ENCODE measurements at places on chromosomes 4 and X.

- no peak for DNase-seq
Observed at GRCh38 chrX:73213734-73214425, 771 bp downstream of the NAP1L2 start.

DNA sequence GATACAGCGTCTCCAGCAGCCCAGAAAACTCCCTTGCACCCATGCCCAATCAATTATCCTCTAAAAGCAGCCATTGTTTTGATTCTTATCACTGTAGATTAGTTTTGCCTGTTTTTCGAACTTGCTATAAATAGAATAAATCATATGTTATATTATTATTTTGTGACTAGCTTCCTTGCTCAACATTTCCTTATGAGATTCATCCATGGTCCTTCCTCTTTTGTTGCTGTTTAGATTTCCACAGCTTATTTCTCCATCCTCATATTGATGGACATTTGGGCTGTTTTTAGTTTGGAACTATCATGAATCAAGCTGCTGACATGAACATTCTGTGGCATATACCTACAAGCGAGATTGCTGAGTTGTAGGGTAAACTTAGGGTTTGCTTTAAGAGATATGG, 595.3 kb downstream of the BCOR start:
- no peak for DNase-seq

GRCh38 chr4:85406185-85406584, 68.8 kb upstream of the ARHGAP24 start:
- no peak for DNase-seq

DNA sequence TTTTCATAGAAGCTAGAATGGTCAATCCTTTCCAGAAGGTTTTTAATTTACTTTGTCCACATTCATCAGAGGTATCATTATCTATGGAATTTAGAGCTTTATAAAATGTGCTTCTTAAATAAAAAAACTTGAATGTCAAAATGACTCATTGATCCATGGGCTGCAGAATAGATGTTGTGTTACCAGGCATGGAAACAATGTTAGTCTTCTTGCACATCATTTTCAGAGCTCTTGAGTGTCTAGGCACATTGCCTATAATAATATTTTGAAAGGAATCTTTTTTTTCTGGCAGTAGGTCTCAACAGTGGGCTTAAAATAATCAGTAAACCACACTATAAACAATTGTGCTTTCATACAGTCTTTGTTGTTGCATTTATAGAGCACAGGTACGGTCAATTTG, 200.3 kb downstream of the FAT4 start:
- DNase-seq = no peak

DNA sequence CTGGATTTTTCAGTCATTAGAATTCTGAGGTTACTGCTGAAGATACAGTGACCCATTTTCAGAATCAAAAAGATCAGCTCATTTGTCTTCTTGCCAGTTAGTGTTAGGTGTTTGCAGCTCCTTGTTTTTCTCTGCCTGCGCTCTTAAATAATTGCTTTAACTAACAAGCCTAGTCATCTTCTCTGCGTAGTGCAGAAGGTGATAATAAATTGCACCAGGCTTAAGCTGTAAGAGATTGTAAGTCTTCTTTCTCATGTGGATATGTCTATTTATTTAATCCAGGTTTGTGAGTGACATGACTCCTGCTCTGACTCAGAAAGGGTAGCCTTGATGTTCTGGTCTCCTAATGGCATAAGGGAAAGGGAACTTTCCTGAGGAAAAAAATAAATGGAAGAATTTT, 167.2 kb downstream of the CEP135 start:
- DNase-seq = no peak

Measured in fibroblast of villous mesenchyme (primary cell).